Cerebellar nuclear complex (tissue), 1 donor: ENCODE measurements at places on chromosomes 12 and 14.

- DNase-seq = no peak
Measured at GRCh38 chr12:78636231-78636855, 228.2 kb upstream of the SYT1 start.

GRCh38 chr12:119679081-119679480 is 11.1 kb downstream of the PRKAB1 start:
- DNase-seq = no peak

- DNase-seq = no peak
Measured at GRCh38 chr14:56119201-56119981, 1.2 kb downstream of the PELI2 start.

- DNase-seq = no peak
Measured at GRCh38 chr12:58313091-58313855, 371.9 kb downstream of the ATP23 start.

DNA sequence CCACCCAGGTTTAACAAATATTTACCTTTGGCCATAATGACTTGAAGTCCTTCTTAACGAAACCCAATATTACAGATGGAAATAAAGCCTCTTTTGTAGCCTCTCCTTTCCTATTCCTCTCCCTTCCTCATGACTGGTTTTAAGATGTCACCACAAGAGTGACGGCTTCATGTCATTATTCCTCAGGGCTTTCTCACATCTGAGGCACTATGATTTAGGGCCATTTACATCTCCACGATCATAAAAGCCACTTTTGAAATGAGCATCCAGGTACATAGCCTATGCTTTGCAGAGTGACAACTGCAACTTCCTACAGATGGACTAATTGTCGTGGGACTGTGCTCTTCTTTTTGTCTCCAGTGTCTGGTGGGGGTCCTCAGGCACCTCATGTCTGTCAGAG is 32.3 kb upstream of the DACT1 start:
- no peak for DNase-seq

DNA sequence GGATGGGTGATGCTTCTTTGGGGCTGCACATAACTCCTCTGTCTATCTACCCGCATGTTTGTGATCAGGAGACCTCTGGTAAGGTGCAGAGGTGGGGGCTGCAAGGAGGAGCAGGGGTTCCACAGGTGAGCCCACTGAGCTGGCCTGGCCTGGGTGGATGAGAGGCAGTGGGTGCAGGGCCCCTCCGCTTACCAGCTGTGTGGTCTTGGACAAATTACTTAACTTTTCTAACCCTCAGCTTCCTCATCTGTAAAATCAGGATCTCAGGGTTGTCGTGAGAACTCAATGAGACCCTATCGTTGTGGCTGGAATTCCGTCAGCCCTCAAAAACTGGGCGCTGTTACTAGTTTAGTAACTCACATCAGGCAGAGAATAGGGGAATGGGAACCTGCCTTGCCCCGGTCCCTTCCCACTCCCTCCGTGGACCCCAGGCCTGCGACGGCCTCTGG is 7.5 kb downstream of the PTPN6 start:
- no peak for DNase-seq

DNA sequence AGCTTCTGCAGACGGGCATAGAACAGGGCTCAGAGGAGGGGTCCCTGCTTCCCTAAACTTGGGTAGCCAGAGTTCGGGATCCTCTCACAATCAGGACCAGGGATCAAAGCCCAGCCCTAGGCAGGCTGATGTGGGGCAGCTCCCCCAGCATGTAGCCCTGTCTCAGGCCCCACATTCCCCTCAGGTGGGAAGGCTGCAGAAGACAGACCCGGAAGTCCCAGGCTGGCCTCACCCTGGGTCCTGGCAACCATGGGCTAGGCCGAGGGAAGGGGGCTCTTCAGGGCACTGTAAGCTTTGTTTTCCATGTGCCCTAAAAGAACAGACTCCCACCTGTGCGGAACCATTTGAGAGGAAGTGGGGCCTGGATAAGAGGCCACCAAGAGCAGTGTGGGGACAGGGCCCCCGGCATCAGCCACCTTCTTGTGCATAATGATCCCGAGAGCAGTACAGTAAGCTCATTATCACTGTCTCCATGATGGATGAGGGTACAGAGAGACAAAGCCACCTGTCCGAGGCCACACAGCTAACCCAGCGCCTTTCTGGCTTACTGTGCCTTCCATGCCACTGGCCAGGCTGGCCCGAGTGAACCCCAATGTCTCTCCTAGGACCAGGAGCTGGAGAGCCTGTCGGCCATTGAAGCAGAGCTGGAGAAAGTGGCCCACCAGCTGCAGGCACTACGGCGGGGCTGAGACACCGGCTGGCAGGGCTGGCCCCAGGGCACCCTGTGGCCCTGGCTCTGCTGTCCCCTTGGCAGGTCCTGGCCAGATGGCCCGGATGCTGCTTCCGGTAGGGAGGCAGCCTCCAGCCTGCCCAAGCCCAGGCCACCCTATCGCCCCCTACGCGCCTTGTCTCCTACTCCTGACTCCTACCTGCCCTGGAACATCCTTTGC is 11.5 kb downstream of the CHGA start:
- DNase-seq = no peak

- no peak for DNase-seq
Measured at GRCh38 chr12:69211160-69211559, 28.2 kb upstream of the CPSF6 start.
